Stimulated activated CD8-positive, alpha-beta memory T cell treated with anti-CD3 and anti-CD28 coated beads, Interleukin-4, amount 100 ng/mL, for 4 hours (primary cell): ENCODE measurements at places on chromosomes 16 and 17.

DNA sequence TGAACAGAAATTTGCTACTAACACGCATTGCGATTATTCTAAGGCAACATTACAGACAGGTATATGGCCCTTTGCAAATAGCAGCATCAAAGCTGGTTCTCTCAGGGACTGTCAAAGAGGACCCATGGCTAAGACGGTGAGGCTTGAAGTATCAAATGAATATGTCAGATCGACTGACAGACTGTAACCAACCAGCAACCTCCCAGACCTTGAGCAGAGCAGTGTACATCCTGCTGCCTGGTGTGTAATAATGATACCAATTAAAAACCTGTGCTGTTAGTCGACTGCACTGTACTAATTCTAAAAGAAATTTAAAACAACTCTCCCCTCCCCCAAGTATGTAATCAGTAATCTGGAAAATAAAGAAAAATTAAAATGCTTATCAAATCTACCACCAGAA lies 35.9 kb upstream of the GHDC start:
- DNase-seq: no peak

DNA sequence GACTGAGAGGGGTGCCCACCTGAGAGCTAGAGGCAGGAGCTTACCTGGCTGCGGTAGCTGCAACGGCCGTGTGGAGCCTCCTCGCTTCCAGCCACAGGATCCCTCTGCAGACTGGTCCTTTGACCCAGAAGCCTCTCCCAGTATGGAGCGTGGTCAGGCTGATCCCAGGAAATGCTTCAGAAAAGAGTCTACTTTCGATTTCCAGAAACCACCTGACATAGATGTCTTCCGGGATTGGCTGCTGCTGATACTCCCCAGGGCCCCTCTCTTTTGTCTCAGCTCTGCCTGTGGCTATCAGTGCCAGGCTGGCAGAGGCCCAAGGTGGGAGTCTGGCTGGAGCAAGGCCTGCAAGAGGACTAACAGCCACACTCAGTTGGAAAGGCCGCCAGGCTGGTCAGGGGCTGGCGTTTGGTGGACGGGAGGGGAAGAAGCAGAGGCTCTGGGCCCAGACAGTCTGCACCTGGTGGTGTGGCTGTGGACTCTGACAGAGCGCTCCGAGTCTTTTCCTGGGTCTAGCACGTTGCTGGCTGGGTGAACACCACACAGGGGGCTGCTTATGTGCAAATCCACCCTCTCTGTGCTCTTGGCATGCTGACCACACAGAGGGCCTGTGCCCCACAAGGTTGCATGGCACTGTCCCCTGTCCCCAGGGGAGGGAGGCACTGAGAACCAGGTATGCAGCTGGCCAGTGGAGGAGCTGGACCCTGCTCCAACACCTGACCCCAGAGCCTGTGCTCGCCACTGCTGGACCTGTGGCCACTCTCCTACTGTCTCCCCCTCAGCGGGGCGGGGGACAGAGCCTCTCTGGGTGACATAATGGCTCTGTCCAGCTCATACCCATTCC lies at the start of gene LGALS3BP:
Gene LGALS3BP (minus strand): TSS at position 144 of the 844 bp plus-strand sequence. CDS start 2,732 bp downstream, outside the sequence.
- DNase-seq: no peak

GRCh38 chr17:2954898-2955445 lies 108.4 kb downstream of the OR1D5 start:
- DNase-seq: no peak

GRCh38 chr17:79699386-79700036 lies 31.2 kb upstream of the ENPP7 start:
- no peak for DNase-seq

GRCh38 chr17:82751171-82751570 lies 694 bp upstream of the TBCD start:
- no peak for DNase-seq

GRCh38 chr17:80430446-80431245 lies 15.7 kb downstream of the ENDOV start:
- DNase-seq: no peak

- no peak for DNase-seq
Observed at GRCh38 chr17:74290340-74290739, 16.3 kb downstream of the DNAI2 start.

DNA sequence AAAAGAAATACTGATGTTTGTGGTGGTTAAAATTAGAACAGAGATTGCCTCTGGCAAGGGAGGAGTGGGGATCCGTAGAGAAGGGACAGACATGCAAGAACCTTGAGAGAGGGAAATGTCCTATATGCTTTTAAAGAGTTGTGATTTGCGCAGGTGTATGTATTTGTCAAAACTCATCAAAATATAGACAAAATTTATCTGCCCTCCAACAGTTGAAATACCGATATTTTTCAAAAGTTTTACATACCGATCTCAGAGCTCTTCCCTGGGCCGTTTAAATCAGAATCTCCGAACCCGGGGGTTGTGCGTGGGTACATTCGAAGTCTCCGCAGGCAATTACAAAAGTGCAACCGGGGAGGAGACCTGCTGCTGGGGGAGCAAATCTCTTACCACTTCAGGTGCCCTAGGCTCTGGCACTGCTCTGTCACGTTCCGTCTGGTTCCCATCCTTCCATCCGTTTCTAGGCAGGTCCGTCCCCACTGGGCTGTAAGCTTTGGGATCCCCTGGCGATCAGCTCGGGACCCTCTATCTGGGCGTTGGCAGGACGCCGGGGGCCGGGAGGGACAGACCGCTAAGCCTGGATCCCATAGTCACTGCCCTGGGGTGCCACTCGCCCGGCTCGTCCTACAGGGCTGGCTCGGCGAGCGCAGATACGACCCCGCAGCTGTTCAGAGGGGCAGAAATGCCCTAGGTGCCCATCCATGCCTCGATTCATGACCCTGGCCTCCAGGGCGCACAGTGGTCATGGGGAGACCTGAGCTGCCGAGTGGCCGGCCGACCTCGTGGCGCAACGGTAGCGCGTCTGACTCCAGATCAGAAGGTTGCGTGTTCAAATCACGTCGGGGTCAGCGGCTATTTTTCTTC lies 4.2 kb downstream of the BORCS6 start:
- peak; percentile 78 for DNase-seq

DNA sequence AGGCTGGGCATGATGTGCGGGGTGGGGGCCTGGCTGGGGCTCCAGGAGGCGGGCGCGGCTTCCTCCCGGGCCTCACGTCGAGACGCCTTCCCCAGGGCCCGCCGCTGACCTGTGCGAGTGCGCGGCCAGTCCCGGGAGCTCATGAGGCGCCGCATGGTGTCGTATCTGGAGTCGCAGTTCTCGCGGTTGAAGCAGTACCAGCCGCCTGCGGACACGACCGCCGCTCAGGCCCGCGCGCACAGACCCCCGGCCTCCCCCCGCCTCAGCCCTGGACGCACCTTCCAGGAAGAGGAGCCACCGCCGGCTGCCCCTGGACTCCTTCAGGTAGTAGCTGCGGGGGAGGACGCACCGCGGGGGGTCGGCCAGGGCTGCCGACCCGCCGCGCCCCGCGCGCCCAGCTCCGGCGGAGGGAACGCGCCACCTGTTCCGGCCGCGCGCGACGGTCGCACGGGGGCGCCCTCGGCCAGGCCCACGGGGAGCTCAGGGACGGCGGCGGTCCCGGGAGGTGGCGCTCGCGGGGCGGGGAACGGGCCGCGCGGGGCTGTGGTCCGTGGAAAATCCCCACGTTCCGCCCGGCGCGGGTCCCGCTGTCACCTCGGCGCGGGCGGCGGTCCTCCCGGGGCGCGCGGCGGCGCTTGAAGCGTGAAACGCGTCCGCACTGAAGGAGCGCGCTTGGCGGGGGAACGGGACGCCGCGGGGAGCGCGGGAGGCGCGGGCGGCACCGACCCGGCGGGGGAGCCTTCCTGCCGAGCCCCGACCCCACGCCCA lies 1.4 kb downstream of the NOTUM start:
- peak; percentile 63 for DNase-seq

GRCh38 chr17:17853811-17854447 lies 17.1 kb upstream of the SREBF1 start:
- DNase-seq: no peak
